ENCODE measurements at places on chromosomes 3 and 15.

DNA sequence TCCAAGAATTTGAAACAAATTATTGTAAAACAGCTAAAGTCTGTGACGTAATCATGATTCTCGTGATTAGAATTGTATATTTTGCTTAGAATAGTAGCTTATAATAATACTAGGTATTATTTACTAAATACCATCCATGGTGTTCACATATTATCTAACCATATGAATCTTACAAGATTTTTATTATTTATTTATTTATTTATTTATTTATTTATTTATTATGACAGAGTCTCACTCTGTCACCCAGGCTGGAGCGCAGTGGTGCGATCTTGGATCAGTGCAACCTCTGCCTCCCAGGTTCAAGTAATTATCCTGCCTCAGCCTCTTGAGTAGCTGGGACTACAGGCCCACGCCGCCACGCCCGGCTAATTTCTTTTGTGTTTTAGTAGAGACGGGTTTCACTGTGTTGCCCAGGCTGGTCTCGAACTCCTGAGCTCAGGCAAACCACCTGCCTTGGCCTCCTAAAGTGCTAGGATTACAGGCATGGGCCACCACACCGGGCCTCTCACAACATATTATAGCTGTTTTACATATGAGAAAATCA lies 173.5 kb downstream of the EPHA3 start:
- DNase-seq: no peak

DNA sequence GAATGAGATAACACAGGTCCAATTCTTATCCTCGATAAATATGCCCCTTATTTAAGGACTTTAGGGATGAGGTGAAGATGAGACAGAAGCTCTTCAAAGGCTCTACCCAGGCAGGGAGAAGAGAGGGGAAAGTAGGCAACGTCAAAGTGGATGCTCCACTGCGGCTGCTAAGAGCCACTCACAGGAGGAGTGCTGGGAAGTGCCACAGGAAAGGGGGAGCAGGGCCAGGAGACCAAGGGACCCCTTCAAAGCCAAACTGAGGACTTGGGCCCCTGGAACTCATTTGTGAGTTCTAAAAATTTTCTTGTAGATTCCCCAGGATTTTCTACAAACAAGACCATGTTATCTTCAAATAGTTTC lies 47.3 kb upstream of the ATG7 start:
- DNase-seq: no peak

DNA sequence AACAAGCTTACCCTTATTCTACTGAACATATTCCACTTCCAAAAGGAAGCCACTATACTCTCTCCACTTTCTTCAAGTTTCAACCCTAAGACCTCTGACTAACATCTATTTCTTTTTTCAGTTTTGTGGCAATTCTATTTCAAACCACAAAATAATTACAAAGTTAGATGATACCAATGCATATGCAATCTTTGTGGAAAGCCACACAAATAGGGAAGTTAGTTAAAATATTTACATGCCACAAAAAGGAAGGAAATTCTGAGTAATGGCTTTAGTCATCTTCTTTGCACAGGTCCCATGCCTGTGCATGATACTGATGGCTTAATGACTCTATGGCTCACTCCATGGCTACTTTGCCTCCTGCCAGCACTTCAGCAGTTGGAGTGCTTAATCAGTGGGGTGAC lies 57.0 kb upstream of the MCTP2 start:
- DNase-seq: no peak

- DNase-seq: no peak
Observed at GRCh38 chr15:59230531-59231055, 23.9 kb downstream of the LDHAL6B start.

GRCh38 chr15:26661748-26662147 lies 111.1 kb downstream of the GABRB3 start:
- no peak for DNase-seq

- no peak for DNase-seq
Observed at GRCh38 chr3:126872701-126873342, 110.1 kb upstream of the PLXNA1 start.

GRCh38 chr3:114194750-114195149 lies 15.9 kb upstream of the DRD3 start:
- no peak for DNase-seq

DNA sequence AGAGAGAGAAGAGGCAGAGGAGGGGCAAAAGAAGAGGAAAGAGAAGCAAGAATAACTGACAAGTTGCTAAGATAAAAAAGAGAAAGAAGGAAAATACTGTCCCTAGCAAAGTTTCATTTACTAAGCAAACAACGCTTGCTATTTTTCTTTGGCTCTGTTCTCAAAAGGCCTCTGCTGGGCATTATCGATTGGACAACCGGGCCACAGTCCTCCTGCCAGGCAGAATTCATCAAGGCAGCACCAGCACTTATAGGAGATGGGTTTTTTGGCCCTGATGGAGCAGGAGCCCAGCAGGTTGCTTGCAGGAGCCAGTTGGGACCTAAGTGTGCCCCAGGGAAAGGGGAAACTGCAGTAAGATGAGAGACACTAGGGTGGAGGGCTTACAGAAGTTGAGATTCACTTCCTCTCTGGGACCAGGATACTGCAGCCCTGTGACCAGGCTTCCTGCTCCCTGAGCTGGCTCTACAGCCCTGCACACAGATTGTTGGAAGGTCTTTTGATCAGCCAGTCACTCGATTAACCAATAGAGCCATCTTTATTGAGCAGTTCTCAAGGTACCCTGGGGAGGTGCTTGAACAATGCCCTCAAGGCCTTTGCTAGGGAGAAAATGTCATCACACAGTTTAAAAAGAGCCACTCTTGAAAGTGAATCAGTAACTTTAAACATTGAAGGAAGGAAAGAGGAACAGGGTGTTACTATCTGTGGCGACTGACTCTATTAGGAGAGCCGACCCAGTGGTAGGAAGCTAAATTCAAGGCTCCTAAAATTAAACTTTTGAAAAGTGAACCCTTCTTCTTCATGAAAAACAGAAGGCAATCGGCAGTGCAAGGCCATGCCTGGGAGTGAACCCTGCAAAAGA lies 28.8 kb upstream of the GLCE start:
- DNase-seq: no peak

DNA sequence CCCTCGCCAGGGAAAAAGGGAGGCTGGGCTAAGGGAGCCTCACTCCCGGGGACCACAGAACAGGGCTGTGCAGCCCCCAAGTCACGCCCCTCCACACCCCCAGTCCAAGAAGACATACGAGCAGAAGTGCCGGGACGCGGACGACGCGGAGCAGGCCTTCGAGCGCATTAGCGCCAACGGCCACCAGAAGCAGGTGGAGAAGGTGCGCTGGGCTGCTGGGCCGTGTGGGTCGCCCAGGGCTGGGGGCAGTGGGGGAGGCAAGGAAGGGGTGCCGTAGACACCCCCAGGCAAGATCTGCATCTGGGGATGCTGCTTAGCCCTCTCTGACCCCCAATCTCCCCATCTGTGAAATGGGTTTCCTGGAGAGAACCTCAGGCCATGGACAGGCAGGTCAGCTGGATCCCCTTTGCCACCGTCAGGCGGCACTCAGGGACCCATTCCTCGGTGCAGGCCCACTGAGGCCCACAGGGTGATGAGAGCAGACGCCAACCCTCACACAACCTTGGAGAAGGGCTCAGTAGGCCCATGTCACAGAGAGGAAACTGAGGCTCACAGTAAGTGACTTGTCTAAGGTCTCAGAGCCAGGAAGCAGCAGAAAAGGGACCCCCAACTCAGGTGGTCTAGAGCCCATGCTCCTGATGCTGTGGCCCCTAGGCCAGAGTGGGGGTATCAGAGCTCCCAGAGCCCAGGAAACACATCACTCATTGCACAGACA lies 33.7 kb downstream of the PSTPIP1 start:
- DNase-seq: no peak

DNA sequence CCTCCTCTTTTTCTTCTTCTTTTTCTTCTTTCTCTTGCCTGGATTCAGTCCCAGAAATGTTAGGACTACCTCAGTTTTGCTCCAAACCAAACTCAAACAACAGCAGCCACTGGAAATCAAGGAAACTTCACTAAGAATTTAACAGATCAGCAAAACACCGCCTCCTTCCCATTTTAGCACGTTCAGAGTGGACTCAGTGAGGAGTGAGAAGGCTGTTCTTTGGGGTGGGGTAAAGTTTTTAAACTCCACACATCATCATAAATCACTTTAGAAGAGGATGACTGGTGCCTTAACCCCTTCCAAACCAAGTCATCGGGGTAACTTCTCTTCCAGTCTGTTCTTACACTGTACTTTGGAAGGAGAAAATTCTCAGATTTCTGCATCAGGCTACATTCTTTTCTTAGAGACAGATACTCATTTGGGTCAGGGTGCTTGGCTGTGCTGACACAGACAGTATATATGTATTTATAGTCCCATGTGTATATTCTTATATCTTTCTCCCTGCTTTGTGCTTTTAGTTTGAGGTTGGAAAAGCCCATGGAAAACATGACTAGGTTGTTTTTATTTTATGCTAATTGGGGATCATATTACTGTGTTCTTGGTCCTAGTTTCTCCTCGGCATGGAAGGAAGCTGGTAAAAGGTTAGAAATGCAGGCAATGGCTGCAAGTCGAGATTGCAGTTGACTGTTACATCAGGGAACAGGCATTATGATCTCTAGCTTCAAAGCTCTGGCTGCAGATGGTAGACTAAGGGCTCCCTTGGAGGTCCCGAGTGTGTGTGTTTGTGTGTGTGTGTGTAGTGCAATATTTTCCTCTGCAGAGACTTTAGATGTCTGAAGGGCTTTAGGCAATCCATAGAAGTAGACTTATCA lies at the start of gene CCDC80:
Gene CCDC80, minus strand, starts transcription at position 214 of the 872 bp plus-strand sequence. CDS start 1,238 bp downstream, outside the sequence.
- no peak for DNase-seq

DNA sequence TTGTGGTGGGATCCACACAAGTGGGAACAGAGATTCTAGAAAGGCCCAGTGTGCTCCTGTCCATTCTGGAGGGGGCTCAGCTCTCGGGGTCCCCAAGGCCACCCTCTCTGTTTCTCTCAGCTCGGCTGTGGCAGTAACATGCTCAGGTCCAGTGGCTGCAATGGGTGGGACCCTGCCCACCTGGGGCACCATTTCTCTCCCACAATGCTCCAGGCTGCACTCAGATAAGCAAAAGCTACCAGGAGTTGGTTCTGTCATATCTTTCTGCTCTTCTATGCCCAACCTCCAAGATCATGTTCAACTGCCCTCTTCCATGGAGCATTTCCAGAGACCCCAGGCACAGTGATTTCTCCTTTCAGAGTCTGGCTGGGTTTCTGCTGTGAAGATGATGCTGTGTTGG lies 40.8 kb downstream of the ITGA11 start:
- DNase-seq: no peak

DNA sequence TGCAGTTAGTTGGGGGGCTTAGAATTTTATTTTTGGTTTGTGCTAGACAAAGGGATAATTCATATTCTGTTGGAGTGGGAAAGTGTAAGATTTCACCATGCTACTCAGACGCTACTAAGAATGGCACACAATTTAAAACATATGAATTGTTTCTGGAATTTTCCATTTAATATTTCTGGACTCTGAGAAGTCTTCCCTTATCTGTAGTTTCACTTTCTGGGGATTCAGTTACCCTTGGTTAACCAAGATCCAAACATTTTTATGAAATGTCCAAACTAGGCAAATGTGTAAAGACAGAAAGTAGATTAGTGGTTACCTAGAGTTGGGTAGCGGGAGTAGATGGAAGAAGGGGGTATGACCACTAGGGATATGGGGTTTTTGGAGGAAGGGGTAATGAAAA lies 53.1 kb downstream of the TCF12 start:
- DNase-seq: no peak

- no peak for DNase-seq
Observed at GRCh38 chr15:23645371-23646164, 2.1 kb downstream of the MAGEL2 start.

DNA sequence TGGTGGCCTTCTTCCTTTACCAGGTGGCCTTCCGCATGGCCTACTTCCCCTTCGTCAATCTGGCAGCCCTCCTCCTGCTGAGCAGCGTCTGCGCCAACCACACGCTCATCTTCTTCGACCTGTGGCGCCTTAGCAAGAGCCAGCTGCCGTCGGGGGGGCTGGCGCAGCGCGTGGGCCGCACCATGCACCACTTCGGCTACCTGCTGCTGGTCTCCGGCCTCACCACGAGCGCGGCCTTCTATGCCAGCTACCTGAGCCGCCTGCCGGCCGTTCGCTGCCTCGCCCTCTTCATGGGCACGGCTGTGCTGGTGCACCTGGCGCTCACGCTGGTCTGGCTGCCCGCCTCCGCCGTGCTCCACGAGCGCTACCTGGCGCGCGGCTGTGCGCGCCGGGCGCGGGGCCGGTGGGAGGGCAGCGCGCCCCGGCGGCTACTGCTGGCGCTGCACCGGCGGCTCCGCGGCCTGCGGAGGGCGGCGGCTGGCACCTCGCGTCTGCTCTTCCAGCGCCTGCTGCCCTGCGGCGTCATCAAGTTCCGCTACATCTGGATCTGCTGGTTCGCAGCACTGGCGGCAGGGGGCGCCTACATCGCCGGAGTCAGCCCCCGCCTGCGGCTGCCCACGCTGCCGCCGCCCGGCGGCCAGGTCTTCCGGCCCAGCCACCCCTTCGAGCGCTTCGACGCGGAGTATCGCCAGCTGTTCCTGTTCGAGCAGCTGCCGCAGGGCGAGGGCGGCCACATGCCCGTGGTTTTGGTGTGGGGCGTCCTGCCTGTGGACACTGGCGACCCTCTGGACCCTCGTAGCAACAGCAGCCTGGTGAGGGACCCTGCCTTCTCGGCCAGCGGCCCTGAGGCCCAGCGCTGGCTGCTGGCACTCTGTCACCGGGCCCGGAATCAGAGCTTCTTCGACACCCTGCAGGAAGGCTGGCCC lies 9.9 kb downstream of the DISP2 start:
- DNase-seq: peak; percentile 69

- no peak for DNase-seq
Observed at GRCh38 chr3:66450390-66451022, 50.3 kb downstream of the LRIG1 start.

DNA sequence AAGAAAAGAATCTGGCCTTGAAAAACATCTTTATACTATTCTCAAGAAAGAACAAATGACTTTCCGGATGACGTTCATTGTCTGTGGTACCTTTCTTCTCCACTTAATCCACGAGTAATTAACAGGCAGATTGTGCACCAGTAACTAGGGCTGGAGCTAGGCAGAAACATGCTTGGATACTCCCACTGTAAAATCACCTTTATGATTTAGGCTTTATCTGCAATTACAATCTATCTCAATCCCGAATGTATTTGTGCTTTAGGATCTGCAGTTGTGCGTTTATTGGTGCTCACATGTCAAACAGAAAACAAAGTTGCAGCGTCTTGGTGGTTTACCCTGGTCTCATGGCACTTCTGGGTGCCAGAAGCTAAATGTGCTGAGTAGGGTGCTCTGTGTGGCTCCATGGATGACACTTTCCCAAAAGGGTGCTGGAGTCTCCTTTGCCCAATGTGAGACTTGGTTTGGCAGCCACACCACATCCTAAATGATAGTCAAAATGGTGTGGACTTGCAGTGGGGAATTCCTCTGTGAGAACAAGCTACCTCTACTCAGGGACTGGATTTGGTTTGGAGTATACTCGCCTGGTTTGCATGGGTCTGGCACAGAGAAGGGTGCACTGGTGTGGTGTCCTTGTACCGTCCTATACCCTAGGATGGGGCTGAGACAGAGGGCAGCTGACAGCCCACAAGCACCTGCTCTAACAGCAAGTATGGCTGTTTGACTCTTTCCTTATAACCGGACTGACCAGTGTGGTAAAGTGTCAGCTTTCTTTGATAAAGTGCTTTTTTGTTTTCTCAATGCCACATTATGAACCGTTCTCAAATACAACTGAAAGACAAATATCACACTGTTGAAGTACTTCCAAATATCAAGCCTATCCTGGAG lies 7.7 kb downstream of the SERP1 start:
- no peak for DNase-seq
